NK-92 treated with Interleukin-12 subunit alpha and Interleukin-12 subunit beta, amount 100 ng/mL, for 24 hours (cell line): ENCODE measurements at places on chromosomes 11 and 22.

DNA sequence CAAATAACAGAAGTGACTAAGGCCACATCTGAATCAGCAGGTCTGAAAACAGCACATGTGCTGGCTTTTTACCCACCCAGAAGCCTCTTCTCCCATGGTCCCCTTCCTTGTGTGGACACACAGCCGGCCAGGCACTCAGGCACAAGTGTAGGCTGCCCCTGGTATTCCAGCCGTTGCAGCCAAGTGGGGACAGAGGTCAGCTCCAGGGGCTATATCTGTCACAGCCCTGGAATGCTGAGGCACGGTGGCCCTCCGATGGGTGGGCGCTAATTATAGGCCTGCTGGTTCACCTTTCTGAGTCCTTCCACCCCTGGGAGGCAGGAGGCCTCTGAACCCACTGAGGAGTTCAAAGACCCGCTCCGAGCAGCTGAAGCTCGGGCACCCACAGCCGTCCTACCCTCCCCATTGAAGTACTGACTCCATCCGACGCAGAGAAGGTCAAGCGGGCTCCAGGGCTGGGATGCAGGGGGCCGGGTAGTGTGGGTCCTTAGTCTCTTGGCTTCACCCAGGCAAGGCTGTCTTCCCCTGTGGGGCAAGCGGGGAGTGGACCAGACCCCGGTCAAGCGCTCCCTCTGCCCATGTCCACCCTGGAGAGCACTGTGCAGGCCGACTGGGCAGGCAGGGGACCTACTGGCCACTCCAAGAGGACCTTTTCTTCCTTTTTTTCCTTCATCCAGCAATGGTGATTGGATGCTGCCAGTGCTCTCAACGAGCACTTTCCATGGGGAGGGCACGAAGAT lies 14.3 kb downstream of the FGF3 start:
- DNase-seq: no peak

- DNase-seq: no peak
These were observed 38.2 kb upstream of the PAMR1 start for GRCh38 chr11:35563484-35564244.

- DNase-seq: peak; percentile 91
These were observed 115.3 kb upstream of the TBCEL start for GRCh38 chr11:120908461-120909181.

GRCh38 chr22:49935561-49935960 lies 17.1 kb downstream of the CRELD2 start:
- DNase-seq: peak; percentile 59

DNA sequence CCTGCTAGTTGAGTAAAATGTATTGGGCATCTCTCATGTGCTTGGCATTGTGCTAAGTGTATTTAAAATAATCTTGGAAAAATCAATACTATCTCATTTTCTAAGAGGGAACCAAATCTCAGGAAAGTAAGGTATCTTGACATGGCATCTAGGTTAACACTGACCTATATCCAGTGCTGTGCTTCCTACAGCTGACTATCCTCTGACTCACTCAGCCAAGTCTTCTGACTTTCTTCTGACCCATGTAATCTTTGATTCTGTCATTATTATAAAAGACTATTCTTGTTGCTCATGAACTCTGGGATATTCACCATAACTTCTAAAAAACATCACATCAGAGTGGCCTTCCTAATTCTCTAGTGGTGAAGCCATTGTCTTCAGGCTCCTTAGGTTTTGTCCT lies 304.1 kb upstream of the TENM4 start:
- DNase-seq: no peak

DNA sequence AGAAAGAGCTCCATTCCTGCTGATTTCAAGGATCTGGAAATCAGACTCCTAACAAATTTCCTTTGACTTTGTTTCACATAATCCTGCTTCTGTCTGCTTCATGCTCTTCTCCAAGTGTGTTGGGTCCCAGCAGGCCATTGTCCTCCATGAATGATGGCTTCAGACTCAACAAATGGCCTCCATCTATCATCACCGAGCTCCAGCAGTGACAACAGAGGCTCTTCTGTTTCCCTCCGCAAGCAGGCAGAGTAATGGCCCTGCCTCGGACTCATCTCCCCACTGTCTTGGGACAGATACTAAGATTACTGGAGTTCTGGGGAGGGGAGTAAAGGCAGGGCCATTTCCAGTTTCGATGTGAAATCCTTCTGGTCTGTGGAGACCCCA lies 127.3 kb downstream of the TENM4 start:
- DNase-seq: no peak

DNA sequence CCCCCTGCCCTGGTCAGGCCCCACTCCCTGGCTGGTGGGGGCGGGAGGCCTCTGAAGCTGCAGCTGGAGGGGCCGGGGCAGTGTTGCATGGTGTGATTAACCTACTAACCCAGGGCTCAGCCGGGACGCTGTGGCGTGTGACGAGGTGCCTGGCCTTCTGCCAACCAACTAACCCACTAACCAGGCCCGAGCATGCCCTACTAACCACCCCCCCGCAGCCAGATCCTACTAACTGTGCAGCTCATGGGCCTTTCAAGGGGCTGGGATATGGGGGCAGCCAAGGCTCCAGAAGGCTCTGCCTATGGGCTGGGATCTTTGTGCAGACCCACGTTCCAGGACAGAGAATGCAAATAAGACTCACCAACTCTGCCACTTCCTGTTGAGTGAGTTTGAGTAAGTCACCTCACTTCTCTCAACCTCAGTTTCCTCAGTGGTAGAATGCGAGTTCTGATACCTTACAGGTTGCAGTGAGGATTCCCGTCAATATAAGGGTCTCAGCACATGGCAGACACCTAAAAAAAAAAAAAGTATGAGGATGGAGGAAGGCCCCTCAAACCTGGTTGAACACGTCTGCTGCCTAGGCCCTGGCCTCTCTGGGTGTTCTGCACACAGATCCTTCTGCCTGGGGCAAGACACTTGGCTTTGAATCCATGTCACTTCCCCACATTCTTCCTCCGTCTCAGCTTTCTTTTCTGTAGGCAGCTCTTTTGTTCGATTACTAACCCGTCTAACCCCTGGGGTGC lies 14.1 kb downstream of the MIAT start:
- peak; percentile 52 for DNase-seq

- no peak for DNase-seq
These were observed 43.3 kb upstream of the PHF21B start for GRCh38 chr22:45053094-45053493.

GRCh38 chr11:92297567-92298553 lies 73.2 kb downstream of the FAT3 start:
- no peak for DNase-seq

GRCh38 chr11:69310934-69311766 lies 17.2 kb downstream of the MYEOV start:
- peak; percentile 35 for DNase-seq

DNA sequence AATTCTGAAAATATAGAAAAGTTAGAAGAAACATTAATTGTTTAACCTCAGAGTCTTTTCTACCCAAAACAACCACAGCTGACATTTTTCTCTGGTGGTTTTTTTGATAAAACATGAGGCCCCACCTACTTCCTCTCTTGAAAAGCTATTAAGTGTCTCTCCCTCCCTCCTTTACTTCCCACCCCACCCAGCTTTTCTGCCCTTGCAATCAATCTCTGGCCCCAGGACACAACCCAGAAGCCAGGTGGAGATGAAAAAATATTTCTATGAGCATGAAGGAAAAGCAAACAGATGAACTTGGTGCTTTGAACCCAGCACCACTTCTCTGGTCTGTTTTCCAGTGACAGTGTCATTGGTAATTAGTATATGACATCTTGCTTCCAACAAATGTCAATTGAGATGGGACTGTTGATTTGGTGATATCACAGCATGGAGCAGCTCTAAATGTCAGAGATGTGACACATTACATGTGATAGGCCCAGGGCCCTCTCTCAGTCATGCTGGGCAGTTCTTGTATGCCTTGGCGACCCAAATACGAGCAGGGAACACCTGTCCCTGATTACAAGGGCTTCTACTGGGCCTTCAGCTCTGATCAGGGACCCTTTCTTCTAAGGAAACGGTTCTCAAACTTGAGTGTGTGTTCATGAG lies 23.9 kb upstream of the TMPRSS13 start:
- DNase-seq: no peak

DNA sequence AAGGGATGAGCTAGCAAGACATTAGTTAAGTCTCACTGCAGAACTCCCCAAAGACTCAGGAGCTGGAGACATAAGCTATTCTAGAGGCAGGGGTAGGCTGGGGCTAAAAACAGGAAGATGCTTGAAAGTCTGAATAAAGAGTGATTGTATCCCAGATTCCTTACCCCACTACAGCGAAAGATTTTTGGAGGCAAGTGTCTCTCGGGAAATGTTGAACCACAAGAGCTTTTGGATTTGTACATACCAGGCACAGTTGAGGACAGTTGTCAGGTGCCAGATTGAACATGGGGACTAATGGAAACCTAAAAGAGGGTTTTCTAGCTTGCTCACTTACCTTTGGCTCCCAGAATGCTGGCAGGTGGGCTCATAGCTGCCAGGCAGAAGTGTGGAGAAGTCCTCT lies 43.5 kb upstream of the OR9Q1 start:
- no peak for DNase-seq
